Mammary microvascular endothelial cell (primary cell): ENCODE measurements at places on chromosomes 12 and 14. TPM values are rescaled to one million over a fixed set of nuclear protein-coding genes. Genes with fewer than 3 reads are reported as not detected.

The NGB gene
- not detected in 2 replicates for total RNA-seq

The B4GALNT1 gene
- 0.13 TPM in 1 of 2 replicates, not detected in the other for total RNA-seq

The PLA2G1B gene
- not detected in 2 replicates for total RNA-seq

The POTEG gene
- not detected in 2 replicates for total RNA-seq

The PGF gene
- total RNA-seq: 92.6 and 124 TPM in 2 replicates

The LRFN5 gene
- under 0.01 TPM in 1 of 2 replicates, not detected in the other for total RNA-seq

The MYBPC1 gene
- not detected in 2 replicates for total RNA-seq

The MUCL1 gene
- total RNA-seq: not detected in 2 replicates

The B4GALNT3 gene
- 0.13 TPM in 1 of 2 replicates, not detected in the other for total RNA-seq

The CD69 gene
- 0.25 and 0.40 TPM in 2 replicates for total RNA-seq

The REP15 gene
- 2.1 and 4.7 TPM in 2 replicates for total RNA-seq

The NOS1 gene
- total RNA-seq: not detected in 2 replicates
